ENCODE measurements at places on chromosomes 7 and 10. TPM values are rescaled to one million over a fixed set of nuclear protein-coding genes. Genes with fewer than 3 reads are reported as not detected.

The DNA2 gene
- 6.3 TPM for total RNA-seq

The NPVF gene
- not detected for total RNA-seq

The CXCL12 gene
- total RNA-seq: not detected

The SPAG6 gene
- not detected for total RNA-seq

The TAS2R41 gene
- not detected for total RNA-seq

The OLAH gene
- 0.55 TPM for total RNA-seq

The THSD7A gene
- not detected for total RNA-seq

The TBATA gene
- not detected for total RNA-seq

The TMEM236 gene
- total RNA-seq: 0.04 TPM

The PLXDC2 gene
- total RNA-seq: 3.0 TPM

The SPDYE2 gene
- total RNA-seq: not detected

The OR2A12 gene
- total RNA-seq: not detected

The KCP gene
- 0.47 TPM for total RNA-seq

The CPXM2 gene
- total RNA-seq: under 0.01 TPM

The FEZF1 gene
- total RNA-seq: not detected

The VSTM2A gene
- total RNA-seq: not detected

The IL6 gene
- total RNA-seq: not detected

The NPFFR1 gene
- not detected for total RNA-seq

The ELN gene
- total RNA-seq: not detected

The FFAR4 gene
- total RNA-seq: not detected

The GJC3 gene
- not detected for total RNA-seq

The HNRNPA2B1 gene
- total RNA-seq: 259 TPM

The BMPR1A gene
- 15.7 TPM for total RNA-seq

The GPR37 gene
- total RNA-seq: 0.34 TPM

The SERPINE1 gene
- 244 TPM for total RNA-seq

The GLI3 gene
- total RNA-seq: 4.2 TPM

The PITX3 gene
- total RNA-seq: 0.55 TPM

The ADCK2 gene
- total RNA-seq: 17.7 TPM

The TMEM140 gene
- not detected for total RNA-seq

The SLC26A3 gene
- not detected for total RNA-seq

The C10orf88 gene
- total RNA-seq: 6.2 TPM

The PNLIPRP2 gene
- total RNA-seq: not detected

The CNPY1 gene
- not detected for total RNA-seq

The TYSND1 gene
- total RNA-seq: 23.5 TPM

The FGFR2 gene
- 14.7 TPM for total RNA-seq

The LIPM gene
- not detected for total RNA-seq

The STAG3 gene
- total RNA-seq: not detected

The AIFM2 gene
- total RNA-seq: 1.9 TPM

The SEMA4G gene
- total RNA-seq: 2.1 TPM

The WDR37 gene
- 10.6 TPM for total RNA-seq

The OR9A4 gene
- not detected for total RNA-seq

The CCDC172 gene
- total RNA-seq: not detected

The ITPRID1 gene
- not detected for total RNA-seq

The ALOX5 gene
- total RNA-seq: 0.16 TPM

The LRIT1 gene
- not detected for total RNA-seq

The TRIM50 gene
- total RNA-seq: not detected

The RPEL1 gene
- total RNA-seq: 0.04 TPM

The CRCP gene
- total RNA-seq: 24.1 TPM

The FOXI2 gene
- total RNA-seq: not detected

The PHF14 gene
- total RNA-seq: 15.9 TPM
